ENCODE measurements at places on chromosomes 11 and 22.

GRCh38 chr22:25564320-25564978 lies at the start of gene GRK3:
GRK3 (plus strand) TSS chr22:25564675; CDS start chr22:25565041, 366 bp downstream.
- peak; percentile 89 for DNase-seq

- DNase-seq: no peak
Measured at GRCh38 chr11:70402685-70403084, 4.4 kb downstream of the CTTN start.

- no peak for DNase-seq
Measured at GRCh38 chr22:44271010-44271500, 41.7 kb downstream of the SHISAL1 start.

GRCh38 chr11:64877390-64878222 lies 815 bp downstream of the EHD1 start:
- no peak for DNase-seq

GRCh38 chr11:442611-443081 lies 835 bp upstream of the ANO9 start:
- DNase-seq: no peak

- DNase-seq: no peak
Measured at GRCh38 chr22:22696104-22696503, 51.7 kb downstream of the GGTLC2 start.

DNA sequence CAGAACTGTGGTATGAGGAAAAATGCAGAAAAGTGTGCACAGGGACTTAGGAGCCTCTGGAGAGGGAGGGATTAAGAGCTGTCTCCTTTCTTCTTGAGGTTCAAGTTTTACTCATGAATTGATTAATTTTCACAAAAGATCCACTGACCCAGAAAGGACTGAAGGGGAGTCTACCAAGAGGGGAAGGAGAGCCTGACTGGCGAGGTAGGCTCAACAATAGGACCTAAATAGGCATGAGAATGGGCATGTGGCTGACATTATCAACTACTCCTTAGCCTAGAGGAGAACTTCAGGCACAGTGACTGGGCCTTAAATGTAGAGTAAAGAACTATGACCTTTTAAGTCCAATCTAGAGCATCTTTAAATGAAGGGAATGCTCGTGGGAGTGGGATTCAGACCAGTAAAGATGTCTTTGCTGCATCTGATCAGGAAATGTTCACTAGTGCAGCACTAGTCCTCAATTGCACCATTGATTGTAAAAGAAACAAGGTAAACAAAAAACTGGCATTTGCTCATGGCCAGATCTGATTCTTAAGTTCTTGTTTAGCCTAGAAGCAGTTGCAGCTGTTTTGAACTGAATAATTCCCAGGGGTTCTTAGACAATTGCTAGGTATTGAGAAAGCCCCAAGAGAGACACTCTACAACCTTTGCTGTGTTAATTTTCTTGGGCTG lies 135.6 kb downstream of the RAB38 start:
- no peak for DNase-seq

DNA sequence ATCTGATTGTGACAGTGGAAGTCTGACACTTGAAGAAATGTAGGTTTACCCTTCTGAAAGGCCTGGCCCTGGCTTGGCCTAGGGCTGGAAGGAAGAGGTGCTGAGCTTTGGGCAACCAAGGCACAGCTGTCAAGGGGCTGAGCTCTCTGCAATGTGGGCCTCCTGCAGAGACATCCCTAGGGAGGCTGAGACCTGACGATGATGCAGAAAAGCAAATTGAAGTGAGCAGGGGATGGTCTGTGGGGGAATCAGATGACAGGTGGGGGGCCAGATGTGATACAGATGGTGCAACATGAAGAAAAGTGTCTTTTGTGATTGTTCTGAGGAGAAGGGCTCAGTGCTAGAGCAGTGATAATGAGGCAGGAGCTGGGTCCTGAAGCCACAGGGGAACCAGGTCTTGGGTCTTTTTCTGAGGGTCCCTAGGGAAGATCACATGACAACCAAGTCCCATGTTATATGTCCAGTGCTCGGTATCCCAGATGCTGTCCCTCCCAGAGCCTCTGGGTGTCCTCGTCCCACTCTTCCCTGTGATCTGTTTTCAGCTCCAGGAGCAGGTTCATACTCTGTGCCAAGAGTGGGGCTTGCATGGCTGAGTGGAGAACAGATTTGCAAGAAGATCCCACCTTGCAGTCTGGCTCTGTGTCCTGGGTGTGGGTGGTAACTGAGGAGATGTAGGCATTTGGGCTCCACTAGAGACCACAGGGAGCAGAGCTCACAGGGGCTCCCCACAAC lies 79.9 kb upstream of the VPREB1 start:
- DNase-seq: no peak

GRCh38 chr11:12052676-12053605 lies 44.5 kb upstream of the DKK3 start:
- DNase-seq: no peak

DNA sequence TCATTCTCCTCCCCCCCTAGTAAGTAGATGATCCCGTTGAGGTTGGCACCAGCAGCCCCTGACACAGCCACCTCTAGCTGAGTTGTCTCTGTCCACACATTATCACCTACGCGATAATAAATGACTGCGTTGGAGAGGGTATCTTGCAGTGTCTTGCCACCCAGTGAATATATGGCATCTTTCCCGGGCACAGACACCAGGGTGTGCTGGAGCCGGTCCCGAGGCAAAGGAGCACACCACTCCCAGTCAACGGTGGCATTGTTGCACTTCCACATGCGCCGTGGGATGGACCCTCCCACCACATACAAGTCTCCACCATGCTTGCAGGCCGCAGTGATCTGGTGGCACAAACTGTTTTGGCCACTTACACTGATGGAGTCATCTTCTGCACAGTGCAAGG lies 5.4 kb downstream of the KBTBD4 start:
- DNase-seq: no peak

DNA sequence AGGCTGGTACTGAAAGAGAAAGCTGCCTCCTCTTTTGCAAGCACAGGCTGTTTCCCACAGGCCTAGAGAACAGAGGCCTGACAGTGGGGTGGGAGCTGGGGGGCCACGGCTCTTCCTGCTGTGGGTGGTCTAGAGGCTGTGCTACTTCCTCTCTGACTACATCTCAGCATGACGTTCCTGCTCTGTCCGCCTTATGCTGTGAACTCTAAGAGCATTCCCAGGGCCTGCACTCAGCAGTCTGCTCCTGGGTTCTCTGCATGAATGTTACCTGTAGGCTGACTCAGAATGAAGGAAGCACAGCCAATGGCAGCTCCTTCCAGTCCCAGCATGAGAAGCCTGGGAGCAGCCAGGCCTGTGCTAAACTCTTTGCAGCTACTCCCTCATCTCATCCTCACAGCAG lies 534.3 kb downstream of the NTM start:
- DNase-seq: no peak

- DNase-seq: no peak
Measured at GRCh38 chr11:72078477-72078876, 1.9 kb downstream of the NUMA1 start.

GRCh38 chr11:75330291-75330690 lies 21.2 kb downstream of the ARRB1 start:
- no peak for DNase-seq

DNA sequence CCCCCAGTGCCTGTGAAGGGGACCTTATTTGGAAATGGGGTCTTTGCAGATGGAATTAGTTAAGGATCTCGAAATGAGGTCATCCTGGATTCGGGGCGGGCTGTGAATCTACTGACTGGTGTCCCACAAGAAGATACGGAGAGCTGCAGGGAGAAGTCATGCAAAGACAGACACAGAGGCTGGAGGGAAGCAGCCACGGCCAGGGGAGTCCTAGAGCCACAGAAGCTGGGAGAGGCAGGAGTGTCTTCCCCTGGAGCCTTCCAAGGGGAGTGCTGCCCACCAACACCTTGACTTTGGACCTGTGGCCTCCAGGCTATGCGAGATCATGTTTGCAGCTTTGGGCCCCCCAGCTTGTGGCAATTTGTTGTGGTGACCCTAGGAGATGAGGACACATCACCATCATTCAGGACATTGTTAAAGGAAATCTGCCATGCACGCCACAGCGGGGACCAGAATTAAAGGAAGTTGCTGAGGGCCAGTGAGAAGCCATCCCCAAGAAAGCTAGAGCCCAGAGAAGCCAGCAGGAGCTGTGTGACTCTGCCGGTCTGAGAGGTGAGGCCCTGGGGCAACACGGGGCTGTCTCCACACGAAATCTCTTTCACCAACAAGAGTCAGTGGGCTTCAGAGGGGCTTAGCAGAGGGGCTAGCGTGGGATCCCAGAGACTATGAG lies 434.7 kb downstream of the BRD1 start:
- DNase-seq: no peak

DNA sequence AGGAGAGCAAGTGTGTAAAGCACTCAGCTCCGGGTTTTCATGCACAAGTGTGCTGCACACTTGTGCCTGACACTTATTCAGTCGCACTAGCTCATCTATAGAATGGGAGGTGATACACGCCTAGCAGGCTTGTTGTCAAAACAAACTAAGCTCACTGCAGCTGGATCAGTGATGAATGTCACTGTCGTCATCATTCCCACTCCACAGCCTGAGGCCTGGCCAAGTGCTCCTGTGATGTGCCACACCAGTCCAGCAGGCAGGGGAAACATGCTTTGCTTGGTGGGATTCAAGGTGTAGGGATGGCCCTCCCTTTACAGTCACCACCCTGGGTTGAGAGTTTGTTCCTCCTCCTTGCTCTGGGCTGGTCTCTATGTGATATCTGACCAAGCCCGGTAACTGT lies 6.8 kb downstream of the MPST start:
- DNase-seq: no peak

GRCh38 chr11:61339490-61339878 lies 6.5 kb downstream of the TKFC start:
- DNase-seq: no peak
